AG08395 (cell line): ENCODE measurements at places on chromosomes 4 and X.

DNA sequence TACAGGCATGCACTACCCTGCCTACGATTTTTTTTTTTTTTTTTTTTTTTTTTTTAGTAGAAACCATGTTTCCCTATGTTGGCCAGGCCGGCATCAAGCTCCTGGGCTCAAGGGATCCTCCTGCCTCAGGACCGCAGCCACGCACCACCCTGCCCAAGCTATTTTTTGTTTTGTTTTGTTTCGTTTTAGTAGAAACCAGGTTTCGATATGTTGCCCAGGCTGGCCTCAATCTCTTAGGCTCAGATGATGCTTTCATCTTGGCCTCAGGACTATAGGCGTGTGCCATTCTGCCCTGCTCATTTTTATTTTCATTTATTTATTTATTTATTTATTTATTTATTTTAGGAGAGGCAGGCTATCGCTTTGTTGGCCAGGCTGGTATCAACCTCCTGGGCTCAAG lies 1.2 kb upstream of the SSX3 start:
- no peak for DNase-seq

DNA sequence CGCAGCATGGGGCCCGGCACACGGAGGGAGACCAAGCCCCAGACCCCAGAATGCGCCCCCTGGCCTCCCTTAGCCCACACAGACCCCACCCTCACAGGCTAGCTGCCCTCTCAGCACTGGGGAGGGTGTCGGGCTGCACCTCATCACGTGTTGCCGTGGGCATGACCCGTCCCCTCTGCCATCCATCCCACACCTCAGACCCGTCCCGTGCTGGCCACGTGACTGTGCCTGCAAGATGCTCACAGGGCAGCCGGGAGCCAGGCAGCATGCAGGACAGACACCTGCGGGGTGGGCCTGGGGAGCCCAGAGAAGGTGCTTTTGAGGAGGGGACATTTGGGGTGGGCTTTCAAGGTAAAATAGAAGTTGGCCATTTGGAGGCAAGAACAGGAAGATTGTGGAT lies 4.8 kb downstream of the MSANTD1 start:
- no peak for DNase-seq

DNA sequence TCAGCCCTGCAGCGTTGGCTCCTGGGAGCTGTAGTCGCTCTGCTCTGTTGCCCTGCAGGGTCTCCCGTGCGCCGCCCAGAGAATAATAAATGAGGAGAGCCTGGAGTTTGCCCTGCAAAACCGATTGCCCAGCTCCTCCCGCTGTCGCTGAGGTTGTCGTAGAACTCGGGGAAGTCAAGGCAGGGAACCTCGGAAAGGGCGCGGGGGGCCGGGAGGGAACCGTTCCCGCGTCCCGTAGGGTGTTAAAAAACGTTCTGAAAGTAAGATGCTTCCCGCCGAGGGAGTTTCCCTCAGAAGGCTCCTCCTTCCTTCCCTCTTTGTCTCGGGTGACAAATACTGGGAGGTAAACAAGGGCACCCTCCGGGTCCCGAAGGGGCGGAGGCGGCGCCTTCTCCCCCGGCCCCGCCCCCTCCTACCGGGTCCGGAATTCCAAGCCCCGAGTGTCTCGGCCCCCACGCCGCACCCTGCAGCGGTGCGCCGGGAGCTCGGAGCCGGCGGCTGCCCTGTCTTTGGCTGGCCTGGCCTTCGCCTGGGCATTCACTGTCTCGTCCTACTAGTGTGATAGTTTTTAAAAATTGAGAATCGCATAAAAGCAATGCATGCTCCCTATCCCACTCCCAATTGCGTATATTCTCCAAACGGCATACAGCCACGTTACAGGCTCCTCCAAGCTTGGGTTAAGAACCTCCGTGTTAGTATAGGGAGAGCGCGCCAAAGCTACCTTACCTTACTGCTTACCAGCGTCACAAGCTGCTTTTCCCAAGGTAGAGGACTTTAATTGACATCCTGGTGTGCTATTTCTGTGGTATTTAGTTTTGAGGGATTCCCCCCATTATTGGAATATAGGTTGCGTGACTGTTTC lies 964 bp upstream of the HMGB2 start:
- DNase-seq = peak; percentile 87

GRCh38 chrX:118062048-118062789 lies 54.4 kb downstream of the KLHL13 start:
- no peak for DNase-seq

DNA sequence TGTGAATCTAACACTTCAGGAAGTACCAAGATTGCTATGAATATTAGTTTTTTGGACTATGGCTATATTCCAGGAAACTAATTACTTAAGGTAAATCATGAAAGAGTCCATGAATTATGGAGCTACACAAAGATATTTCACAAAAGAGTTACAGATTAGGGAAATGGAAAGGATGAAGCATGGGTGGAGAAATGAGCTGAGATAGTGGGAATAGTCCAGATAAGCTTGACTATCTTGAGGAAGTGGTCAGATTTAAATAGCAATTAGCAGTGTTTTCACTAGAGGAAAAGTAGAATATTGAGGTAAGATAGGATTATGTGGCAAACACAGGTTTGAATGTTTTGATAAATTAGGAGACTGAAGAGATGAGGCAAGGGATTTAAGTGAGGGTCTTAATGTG lies 42.1 kb upstream of the C1GALT1C1 start:
- DNase-seq = no peak

GRCh38 chr4:106426069-106426468 lies 57.5 kb upstream of the GIMD1 start:
- no peak for DNase-seq

DNA sequence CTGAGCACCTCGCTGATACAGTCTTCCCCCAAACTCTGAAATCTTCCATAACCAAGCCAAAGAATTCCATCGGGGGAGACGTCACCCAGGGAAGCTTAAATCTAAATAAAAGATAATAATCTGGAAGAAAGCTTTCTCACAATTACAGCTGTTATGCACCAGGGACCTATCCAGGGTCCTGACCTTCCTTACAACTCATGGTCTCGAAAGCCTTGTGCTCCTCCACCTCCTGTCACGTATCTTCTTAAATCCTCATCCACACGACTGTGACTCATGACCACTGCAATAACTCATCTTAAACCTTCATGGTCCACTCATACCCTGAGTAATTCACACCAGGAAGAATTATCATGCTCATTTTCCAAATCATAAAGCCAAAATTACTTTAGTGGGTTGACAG lies 166.8 kb upstream of the FRG1 start:
- DNase-seq = no peak

GRCh38 chr4:151437505-151437904 lies 28.5 kb downstream of the FHIP1A start:
- DNase-seq = no peak

DNA sequence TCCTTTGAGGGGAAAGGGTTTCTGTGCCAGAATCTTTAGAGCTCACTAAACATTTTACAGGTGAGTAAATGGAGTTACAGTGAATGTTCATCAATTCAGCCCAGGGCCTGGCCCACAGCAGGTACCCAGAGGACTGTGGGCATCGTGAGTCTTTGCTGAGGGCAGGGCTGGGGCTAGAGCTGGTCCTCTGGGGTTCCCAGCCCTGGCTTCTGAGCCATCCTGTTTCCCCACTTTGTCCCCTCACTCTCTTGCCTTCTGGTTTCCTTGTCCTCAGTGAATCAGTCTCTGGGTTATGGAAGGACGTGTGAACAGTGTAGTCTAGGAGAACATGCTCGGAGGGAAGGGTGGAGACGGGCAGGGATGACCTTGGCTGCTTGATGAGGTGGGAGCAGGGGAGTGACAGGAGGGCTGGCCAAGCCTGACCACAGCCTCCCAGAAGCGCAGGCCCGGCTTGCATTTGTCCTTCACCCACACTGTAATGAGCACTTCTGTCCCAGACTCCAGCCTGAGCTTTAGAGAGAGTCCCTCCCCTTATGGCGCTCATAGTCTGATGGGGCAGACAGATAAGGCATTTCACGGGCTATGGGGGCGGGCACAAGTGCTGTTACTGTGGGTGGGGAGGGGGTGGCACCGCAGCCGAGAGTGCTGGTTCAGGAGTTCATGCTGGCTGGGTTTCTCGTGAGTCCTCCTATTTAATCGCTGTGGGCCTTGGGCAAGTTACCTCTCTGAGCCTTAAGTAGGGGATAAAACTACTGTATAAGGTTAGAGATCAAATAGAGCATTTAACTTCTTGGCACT lies 17.3 kb downstream of the TBC1D14 start:
- DNase-seq = no peak

- no peak for DNase-seq
Measured at GRCh38 chr4:100870940-100871772, 353.3 kb upstream of the EMCN start.

DNA sequence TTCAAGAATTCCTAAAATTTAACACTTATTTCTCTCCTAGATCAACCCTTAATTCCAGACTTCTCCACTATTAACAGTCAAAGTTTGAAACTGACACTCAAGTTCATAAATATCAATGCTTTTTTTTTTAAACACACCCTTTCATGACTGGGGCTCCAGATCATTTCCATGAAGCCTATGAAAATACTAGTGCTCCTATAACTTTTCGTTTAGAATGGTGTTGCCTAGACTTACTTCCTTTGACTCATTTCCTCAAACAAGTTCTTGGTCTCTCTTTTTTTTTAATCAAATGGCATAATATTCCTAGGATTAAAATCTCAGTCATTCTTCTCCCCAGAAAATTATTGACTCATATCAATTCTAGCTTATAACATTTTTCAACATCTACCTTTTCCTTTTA lies 13.1 kb downstream of the ZMAT1 start:
- no peak for DNase-seq

DNA sequence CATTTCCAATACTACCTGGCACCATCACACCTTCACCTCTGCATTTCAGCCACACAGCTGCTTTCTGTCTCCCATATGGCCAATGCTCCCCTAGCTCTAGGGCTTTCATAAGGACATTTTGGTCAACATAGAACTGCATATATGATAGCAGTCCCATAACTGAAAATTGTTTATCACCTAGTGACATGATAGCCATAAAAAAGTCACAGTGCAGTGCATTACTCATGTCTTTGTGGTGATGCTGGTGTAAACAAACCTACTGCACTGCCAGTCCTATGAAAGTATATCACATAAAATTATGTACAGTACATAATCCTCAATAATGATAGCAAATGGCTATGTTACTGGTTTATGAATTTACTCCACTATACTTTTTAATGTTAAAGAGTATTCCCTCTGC lies 221.0 kb downstream of the NAF1 start:
- no peak for DNase-seq

- no peak for DNase-seq
Measured at GRCh38 chr4:175127314-175127713, 209.2 kb downstream of the ADAM29 start.

DNA sequence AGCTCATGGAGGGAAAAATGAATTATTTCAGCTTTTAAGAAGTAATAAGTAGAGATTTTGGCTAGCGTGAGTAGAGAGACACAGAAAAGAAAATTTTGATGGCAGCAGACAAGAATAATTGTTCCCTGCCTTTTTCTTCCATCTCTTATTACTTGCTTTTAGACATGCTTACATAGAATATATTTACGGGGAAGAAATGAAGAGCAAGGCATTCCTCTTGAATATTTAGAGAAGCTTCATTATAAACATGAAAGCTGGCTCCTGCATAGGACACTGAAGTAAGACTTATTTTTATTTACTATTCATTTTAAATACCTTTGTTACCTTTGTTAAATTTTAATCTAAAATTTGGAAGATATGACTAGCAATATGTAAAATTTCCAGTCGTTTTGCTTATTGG lies 32.2 kb downstream of the DCK start:
- DNase-seq = no peak

GRCh38 chr4:104728380-104729122 lies 233.9 kb upstream of the CXXC4 start:
- DNase-seq = no peak

- peak; percentile 67 for DNase-seq
Measured at GRCh38 chr4:120977435-120977997, 55.0 kb upstream of the PRDM5 start.

DNA sequence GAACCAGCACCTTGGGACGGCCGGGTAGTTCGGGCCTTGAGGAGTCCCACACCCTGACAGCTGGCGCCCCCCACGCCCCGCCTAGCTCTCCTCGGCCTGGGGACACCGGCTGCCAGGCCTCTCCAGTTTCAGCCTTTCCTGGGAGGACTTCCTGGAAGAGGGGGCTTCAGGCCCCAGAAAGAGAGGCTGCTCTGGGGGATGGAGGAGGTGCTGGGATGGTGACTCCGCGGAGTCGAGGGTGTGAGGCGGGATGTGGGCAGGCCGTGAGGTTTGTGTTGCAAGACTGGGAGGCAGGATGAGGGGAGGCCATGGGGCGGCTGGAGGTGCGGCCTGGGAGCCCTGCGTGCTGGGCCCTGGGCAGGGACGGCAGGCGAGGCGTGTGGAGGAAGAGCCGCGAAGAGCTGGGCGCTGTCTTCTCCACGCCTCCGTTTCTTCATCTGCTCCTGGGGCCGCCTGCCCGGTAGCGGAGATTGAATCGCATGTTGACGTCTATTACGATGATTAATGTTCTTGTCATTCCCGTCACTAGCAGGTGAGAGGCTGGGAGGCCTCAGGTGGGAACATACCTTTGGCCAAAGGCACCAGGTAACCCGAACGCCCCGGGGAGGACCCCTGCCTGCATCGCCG lies 918 bp upstream of the FGFRL1 start:
- DNase-seq = peak; percentile 82

DNA sequence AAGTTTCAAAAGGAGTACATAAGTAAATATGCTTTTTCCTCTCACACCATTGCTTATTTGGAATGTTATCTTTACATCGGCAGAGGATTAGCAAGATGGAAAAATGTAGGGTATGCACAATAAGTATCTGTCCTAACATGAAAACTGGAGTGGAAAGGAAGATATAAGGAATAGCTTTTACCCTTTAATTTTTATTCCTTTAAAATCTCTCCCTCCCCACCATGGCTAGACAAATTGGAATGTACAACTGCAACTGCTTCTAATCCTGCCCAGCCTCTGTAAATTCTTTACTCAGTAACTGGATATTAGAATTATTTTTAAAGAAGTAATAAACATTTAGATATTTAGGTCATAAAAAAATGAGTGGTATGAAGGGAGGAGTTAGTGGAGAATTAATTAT lies 171.5 kb downstream of the PCDH18 start:
- DNase-seq = no peak

- no peak for DNase-seq
Measured at GRCh38 chr4:35539404-35540055, 704.8 kb downstream of the ARAP2 start.
